ENCODE measurements at places on chromosomes 3 and 15. TPM values are rescaled to one million over a fixed set of nuclear protein-coding genes. Genes with fewer than 3 reads are reported as not detected.

COL8A1 gene
- total RNA-seq, result 73.2 TPM

ADGRG7 gene
- not detected for total RNA-seq

MOBP gene
- total RNA-seq, result not detected

TMC3 gene
- not detected for total RNA-seq

NPAP1 gene
- total RNA-seq, result not detected

CLRN1 gene
- total RNA-seq, result not detected

HIGD2B gene
- total RNA-seq, result not detected

PCSK6 gene
- total RNA-seq, result 6.1 TPM

PTX3 gene
- total RNA-seq, result 0.83 TPM

CPN2 gene
- total RNA-seq, result not detected

ICE2 gene
- 51.2 TPM for total RNA-seq

DNA sequence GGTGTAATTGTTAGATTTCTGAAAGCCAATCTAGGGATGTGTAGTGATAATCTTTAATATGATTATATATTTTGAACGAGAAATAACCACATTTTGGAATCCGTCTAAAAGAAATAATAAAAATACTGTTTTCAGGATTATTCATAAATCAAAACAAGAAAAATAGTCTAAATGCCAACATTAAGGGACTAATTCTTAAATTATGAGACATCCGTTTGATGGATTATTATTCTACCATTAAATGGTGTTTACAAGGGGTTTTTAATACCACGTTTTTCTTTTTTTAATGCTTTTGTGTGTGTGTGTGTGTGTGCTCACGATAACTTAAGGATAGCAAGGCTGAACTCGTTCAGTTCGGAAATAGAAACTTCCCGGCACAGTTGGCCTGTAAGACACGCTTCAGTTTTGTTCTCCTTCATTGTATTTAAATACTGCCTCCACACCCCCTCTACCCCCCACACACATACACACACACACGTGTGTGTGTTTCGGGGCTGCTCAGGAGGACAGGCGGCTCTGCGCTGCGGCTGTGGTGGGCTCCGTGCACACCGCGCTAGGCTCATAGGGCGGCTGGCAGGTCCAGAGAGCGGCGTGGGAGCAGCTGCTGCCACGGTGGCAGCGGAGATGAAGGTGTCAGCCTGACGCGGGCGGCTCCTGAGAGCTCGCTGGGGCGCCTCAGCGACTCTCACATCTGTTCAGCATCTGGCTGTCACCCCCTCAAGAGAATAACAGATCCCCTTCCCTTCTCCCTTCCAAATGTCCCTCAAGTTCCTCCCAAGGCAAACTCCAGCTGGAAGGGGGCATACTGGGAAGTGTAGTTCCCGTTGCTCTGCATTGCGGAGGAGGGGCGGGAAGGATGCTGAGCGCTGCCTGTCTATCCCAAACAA lies 23.0 kb upstream of the ANP32A start:
- DNase-seq, result no peak

DNA sequence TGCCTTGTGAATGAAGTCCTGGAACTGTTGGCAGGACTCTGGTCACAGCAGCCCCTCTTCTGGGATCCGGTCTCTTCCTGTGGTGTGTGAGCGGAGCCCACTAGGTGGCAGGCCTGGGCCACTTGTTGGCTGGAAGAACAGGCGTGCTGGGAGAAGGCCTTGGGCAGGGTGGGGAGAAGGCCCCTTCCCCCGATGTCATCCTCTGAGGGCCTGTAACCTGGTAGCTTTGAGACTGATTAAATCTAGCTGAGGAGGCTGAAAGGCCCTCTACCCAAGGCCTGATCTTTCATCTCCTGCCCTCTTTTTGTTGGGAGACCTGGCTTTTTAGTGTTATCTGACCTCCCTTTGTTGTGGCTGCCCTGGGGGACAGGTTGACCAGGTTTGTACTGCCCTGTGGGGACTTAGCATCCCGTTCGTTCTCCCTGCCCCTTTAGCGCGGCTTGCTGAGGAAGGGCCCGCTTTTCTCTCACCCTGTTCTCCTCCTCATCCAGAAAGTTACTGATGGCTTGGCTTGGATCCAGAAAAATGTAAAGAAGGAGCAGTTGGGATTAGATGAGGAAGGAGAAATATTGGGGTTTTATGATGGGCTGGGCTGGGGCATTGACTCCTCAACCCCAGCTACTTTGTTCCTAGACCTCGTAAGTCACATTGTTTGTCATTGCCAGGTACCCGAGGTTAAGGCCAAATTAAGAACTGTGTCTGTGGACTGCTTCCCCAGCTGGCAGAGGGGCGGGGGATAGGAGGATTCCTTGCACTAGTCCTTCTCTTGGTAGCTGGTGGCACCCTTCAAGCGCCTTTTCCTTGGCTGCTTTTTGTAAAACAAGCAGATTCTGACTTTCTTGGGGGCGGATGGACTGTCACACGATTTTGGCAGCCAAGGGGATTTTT lies 48.5 kb downstream of the CHCHD6 start:
- DNase-seq, result peak; percentile 61

DNA sequence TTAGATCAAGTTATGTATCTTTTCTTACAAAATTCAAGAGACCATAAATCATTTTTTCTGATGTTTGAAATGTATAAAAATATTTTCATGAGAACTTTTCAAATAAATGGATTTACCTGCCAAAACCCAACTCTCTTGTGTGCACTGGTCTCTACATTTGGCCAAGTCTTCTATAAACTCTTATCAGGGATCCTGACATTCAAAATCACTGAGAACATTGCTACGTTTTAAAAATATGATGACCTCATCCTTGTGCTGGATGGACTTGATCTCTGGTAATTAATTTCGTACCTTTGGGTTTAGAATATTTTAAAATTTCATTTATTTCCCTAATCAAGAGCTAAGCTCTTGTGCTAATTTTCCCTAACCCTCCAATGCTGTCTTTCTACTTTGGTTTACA lies 127.4 kb downstream of the ATP8B4 start:
- no peak for DNase-seq

DNA sequence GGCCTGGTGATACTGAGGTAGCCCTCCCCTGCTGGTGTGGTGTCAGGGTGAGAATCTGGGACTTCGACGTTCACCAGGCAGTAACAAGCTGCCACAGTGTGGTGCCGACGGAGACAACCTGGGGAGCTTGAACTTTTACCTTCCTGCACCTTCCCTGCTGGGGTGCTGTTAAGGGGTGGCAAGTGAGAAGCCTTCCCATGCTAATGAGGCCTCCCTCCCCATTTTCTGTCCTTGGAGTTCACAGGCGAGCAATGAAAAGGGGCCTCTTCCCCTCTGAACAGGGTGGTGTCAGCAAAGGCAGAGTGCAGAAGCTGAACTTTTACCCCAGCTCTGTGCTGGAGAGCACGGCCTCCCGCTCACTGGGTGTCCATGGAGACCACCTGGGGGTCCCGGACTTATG lies 13.5 kb downstream of the MAGEL2 start:
- DNase-seq, result no peak

GRCh38 chr3:38620236-38620635 lies 29.3 kb downstream of the SCN5A start:
- no peak for DNase-seq

DNA sequence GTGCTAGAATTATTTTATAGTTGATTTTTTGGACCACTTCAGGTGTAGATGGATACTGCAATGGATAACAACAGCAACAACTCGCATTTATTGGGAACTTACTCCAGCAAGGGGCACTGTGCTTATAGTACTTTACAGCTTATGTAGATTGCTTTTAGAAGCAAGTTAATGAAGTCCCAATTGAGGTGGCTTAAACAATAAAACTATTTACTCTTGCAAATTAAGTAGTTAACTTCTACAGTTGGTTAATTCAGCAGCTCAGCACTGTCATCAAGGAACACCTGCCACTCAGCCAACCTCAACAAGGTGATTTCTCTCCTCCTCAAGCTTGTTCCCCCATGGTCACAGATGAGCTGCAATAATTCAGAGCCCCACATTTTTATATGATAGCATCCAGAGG lies 124.1 kb downstream of the RASA2 start:
- DNase-seq, result no peak

DNA sequence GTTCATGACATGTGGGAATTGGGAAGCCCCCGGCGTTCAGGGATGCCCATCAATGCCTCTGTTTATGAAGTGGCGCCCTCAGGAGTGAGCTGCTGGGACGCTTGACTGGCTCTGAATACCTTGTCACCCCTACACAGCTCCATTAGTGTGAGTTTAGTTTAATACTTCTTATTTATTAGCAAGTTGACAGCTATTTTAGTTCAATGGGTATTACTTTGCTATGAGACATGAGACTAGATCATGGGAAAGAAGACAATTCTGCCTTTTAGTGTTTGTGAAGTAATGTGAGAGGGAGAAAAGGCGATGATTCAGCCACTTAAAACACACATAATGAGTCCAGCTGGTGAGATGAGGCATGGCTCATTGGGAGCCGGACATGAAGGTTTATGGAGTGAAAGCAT lies 678.5 kb downstream of the NR2F2 start:
- DNase-seq, result no peak

DNA sequence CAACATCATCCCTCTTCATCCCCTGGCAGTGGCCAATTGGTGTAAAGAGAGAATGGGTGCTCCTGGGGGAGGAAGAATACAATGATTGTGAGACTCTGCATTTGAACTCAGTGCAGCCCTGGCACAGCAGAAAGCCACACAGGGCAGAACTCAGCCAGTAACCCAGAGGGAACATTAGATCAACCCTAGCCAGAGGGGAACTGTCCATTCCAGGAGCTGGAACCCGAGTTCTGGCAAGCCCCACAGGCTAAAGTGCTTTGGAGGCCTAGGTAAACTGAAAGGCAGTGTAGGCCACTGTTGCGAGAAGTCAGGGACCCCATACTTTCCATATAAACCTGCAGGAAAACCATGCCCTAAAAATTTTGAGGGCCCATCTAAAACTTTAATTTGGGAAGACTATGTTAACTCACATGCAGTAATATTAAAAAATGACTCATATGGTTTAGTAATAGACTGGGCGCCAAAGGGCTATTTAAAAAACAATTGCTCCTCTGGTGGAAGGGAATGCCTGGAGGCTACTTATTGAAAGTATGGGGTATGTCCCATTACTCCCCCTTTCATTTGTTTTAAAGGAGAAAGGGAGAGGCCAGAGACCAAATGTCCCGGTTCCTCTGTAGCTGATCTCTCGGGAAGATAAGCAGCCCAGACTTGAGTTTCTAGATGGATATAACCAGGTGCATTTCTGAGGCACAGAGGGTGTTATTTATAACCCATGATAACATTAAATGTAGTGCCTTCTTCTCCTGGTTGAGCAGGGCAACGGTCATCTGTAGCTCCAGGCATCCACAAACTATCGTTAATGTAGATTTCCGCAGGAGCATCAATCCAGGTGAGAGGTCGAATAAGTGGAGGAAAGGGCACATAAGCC lies 5.8 kb upstream of the RAD51 start:
- no peak for DNase-seq

DNA sequence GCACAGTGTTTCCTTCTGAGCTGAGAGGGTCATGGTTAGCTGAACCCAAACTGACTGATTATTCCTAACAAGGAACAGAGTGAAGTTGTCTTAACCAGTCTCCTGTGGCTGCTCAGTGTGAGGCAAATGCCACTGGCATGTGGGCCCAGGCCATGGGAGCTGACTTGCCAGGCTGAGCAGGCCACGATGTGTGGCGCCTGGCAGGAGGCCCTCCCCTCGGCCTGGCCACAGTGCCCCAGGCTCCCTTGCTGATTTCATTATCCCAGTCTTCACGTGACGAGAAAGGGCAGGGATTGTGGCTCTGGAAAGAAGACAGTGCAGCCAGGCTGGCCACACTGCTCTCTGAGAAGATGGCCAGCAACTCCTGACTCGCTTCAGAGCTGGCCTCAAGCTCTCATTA lies 58.8 kb downstream of the SLCO2A1 start:
- DNase-seq, result no peak

DNA sequence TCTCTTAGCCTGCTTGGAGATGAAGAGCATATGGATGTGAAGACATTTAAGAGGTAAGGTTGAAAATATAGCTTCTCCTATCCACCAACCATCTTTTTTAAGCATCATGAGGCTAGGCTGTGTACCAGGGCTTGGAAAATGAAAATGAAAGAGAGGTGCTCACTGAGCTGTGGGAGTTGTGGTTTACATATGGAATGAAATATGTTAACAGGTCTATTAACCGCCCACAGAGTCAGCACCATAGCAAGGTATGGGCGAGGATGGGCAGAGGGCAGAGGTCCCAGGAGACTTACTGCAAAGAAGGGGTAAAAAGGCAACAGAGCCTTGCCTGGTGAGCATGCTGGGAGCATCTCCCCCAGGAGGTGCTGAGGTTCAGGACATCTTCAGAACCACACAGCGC lies 273.1 kb downstream of the GABRG3 start:
- no peak for DNase-seq

DNA sequence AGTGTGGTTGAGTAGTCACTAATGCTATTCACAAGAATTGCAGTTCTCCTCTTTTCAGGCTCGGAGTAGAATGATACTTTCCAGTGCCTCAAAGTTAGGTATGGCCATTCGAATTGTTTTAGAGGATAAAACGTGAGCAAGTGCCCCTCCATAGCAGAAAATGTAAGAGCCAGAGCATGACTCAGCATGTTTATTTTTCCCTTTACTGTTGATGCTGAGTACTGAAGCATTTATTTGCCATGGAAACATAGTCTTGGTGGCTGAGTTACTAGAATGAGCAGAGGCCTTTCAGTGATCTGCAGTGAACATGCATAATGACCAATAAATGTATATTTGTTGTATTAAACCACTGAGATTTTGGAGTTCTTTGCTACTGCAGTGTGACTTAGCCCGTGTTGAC lies 540.6 kb downstream of the NLGN1 start:
- DNase-seq, result peak; percentile 2

DNA sequence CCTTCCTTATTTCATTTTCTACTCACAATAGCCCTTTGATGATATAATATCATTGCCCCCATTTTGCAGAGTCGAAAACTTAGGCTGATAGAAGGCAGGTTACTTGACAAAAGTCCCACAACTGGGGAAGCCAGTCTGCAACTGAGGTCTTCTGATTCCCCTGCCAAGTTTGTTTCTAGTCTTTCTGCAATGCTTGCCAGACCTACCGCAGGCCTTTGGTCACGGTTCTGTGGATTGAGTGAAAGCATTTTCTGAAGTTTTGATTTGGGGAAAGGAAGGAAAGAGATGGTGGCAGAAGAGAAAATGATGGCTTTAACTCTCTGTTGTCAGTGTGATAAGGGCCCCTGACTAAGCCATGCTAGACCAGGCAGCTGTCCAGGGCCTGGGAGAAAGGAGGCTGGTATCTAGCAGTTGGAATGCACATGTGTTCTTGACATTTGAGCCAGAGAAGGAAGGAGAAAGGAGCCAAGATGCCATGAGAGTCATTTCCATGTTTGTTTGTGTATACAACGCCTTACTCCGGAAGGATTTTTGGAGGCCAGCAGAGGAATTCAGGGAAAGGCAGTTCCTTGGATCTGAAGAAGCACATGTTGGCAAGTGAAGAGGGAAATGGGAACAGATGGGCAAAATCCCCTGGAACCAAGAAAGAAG lies 29.9 kb downstream of the FAH start:
- DNase-seq, result no peak

DNA sequence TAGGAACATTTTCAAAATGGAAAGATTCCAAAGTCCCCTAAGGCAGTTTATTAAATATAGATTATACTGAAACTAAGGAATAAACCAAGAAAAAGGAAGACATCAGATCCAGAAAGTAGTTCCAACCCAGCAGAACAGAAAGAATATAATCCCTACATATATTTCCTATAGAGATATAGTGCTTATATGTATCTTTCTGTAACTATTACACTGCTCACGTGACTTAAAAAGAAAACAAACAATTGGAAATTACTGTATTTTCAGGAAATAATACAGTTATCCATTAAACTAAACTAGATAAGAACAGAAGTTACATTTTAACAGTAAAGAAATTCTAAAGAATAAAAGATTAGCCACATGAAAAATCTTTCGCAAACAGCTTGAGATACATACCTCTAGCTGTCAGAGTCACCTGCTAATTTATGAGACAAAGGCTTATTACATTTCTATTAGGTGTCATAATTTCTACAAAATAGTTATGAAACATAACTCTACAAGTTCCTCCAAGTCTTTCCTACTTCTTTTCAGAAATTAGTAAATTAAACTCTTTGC lies 10.5 kb downstream of the DPH6 start:
- no peak for DNase-seq

Data from mammary epithelial cell (primary cell).